ENCODE measurements at places on chromosomes 1 and 21.

DNA sequence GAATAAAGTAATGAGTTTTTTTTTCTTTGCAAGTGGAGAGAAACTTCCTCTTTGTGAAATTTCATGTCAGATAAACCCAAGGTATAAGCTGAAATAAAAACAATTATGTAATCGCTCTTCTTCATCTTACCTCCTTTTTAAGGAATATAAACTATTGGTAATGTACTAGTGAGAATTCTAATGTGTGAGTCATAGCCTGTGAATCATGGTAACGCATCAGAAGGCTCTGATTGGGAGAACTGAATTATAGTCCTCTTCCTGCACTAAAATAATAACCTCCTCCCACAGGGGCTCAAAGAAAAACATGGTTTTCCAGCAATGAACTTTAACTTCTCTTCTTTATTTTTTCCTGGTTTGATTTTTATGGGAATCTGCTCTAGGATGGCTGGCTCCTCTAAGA is 57.1 kb upstream of the COX20 start:
- DNase-seq: no peak

DNA sequence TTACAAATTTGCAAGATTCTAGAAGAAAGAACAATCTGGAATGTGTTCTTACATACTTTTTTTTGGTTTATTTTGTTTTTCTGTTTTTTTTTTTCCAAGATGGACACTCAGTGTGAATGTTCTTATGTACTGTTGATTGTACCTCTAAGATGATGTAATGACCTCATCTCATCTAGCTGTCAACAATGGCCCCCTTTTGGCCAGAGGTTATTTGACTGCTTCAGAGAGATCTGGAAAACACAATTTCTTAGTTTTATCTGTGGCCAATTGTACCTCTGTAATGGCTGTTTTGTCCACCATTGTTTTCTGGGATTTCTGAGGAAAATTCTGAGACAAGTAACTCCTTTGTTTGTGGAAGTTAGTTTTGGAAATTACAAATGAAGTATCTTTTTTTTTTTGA is 38.9 kb downstream of the ST6GALNAC3 start:
- DNase-seq: no peak

DNA sequence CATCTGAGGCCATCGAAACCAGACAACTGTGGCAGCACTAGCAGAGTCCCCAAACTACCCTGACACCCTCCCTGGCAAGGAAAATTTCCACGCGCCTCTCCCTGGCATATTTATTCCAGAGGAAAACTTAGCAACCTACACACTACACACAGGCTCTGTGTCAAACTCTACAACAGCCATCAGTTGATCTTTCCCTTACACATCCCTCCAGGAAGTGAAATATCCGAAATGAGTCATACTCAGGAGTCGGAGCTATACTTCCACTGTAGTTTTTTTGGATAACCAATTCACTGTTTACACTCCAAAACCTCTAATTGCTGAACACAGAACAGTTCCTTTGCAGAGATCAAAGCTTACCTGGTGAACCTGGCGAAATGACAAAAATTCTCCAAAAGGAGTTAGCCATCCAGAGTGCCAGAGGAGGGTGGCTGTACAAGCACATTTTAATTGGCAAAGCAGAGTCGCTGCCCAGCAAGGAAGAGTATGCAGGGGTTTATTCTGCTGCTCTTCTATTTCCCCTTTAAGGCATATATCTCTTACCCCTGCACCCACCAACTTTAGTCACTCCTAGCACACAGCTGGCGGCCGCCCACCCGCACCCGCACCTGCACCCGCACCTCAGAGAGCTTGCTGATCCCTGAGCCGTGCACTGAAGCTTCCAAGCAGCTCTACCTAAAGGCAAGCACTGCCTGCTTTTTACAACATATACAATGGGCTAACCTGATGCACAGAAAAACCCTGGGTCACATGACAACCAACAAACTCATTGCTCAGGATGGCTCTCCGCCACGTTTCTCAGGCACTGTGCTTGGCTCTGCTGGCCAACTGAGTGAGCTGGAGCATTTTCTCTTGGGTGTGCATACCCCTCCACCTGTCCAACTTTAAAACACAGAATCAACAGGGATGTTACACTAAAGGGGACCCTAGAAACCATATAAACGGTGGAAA is 54.9 kb downstream of the CAPZB start:
- DNase-seq: no peak

- DNase-seq: no peak
Measured at GRCh38 chr1:185674201-185674600, 60.0 kb upstream of the HMCN1 start.

DNA sequence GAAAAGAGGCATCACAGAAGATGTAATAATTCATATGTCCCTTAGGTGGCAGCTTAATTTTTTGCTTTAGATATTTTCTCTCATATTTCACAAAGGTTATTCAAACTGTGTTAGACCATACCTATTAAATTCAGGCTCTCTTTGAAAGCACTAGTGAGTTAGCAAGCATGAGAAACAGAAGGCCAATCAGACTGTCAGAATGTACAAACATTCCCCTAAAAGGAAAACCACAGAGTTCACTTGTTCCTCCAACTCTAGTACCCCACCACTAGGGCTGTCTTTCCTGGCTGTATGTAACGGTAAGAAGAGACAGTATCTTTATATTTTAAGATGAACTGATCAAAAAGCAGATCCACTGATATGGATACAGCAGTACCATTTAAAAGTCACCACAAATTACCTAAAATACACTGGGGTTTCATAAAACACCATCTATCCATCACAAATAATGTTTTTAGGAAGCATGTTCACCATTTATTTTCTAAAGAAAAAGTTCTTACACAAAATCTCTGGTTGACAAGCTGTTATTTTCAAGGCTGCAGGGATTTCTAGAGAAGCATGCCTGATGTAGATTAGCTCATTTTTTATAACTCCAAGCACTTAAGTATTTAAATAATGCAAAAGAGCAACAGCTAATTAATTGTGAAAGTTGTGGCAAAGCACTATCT is 1.8 kb downstream of the ARPC5 start:
- no peak for DNase-seq

DNA sequence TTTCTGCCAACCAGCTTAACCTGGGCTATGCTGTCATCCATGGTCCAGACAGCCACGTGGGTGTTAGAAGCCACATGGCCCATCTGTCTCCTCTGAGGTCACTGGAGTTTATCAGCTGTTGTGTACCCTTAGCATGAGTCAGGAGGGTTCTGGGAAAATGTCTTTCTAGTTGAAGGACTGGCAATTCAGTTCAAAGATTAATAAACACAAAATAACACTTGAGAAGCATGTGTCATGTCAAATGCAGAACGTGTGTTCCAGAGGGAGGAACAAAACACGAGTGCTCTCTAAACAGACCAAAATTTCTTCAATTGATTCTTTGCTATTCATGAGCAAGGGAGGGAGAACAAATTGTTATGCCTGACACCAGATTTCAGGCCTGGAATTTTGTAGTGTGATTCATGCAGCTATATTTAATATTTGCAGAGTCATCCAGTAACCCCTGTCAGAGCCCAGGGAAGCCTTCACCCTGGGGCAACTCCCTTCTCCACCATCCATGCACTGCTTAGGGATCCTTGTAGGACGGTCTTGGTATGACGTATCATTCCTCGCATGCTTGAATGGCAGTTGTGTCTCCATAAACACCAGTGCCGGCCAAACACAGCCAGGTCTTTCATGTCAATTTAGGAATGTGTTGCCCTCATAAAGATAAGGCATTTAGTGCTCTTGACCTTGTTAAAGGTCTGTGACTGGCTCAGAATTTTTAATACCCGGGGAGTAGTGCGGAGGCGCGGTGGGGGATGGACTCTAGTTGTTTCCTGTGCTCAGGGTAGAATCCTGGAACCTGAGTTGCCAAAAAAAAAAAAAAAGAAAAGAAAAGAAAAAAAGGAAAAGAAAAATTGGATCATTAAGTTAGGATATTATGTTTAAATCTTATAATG is 27.7 kb upstream of the DYRK1A start:
- DNase-seq: no peak

GRCh38 chr21:15050568-15051377 is 14.0 kb downstream of the NRIP1 start:
- no peak for DNase-seq

GRCh38 chr21:25079053-25079452 is 528.2 kb downstream of the MRPL39 start:
- no peak for DNase-seq

GRCh38 chr1:67105508-67105907 is 29.3 kb downstream of the C1orf141 start:
- DNase-seq: no peak

DNA sequence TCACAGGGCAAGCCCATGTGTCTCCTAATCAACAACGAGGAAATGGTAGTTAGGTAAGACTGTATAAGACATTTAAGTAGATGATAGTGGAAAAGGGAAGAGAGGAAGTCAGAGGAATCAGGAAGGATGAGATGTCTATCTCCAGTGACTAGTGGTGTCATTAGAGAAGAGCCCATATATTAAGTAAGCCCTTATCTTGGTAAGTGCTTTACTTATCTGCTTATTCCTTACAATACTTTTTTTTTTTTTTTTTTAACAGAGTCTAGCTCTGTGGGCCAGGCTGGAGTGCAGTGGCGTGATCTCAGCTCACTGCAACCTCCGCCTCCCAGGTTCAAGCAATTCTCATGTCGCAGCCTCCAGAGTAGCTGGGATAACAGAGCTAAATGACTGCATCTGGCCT is 29.5 kb downstream of the RNF11 start:
- no peak for DNase-seq

- DNase-seq: no peak
Measured at GRCh38 chr1:93681989-93682412, 364 bp upstream of the BCAR3 start.

DNA sequence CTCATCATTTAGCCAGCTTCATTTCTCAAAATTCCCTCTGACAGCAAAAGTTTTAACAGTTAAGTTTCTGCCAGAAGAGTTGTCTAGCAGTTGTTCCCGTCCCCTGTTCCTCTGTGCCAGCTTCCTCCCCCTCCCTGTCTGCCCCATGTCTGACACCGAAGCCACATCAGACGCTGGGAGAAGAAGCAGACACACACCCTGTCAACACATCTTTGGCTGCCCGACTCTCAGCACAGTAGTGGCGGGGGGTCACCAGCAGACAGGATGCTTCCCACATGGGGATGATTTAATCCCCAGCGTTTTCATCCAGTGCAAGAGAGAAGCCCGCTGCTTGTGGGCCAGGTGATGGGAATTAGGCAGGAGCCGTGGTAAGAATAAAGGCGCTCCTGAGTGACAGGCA is 379.4 kb upstream of the RUNX1 start:
- peak; percentile 12 for DNase-seq

- DNase-seq: no peak
Measured at GRCh38 chr1:201584471-201585092, 45.7 kb downstream of the NAV1 start.

Measured in T follicular helper cell (primary cell).